ENCODE measurements at places on chromosomes 12 and 14.

DNA sequence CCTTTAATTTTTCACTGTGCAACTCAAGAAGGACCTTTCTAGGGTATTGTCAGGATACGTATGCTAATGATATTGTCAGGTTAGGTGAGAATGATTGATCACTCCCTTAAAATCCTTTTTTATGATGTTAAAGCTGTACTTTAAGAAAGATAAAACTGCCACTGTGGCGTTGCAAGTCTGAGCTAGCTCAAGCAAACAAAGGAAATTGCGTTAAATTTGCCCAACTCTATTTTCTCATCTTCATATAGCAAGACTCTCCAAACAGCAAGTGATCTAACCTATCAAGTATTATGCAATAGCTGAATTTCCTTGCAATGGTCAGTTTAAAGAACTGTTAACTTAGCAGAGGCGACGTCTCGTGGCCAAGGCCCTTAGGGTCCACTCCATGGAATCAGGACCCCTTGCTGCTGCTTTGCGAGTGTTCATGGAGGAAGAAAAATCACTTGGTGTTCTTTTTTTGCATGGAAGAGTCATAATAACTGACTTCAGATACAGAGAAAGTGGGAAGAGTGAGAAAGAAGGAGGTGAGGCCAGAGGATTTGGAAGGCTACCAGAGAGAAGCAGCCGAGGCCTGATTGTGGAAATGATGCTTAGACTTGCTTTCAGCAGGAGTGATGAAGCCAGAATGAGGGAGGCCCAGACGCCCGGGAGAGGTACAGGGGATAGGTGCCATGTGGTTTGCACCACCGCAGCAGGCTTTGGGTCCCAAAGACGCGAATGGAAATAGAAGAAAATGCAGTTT is 2.5 kb downstream of the TRAF3 start:
- no peak for DNase-seq

GRCh38 chr12:1744932-1745331 is 54.1 kb downstream of the ADIPOR2 start:
- no peak for DNase-seq

GRCh38 chr14:99596071-99596627 is 7.9 kb downstream of the CCDC85C start:
- no peak for DNase-seq

DNA sequence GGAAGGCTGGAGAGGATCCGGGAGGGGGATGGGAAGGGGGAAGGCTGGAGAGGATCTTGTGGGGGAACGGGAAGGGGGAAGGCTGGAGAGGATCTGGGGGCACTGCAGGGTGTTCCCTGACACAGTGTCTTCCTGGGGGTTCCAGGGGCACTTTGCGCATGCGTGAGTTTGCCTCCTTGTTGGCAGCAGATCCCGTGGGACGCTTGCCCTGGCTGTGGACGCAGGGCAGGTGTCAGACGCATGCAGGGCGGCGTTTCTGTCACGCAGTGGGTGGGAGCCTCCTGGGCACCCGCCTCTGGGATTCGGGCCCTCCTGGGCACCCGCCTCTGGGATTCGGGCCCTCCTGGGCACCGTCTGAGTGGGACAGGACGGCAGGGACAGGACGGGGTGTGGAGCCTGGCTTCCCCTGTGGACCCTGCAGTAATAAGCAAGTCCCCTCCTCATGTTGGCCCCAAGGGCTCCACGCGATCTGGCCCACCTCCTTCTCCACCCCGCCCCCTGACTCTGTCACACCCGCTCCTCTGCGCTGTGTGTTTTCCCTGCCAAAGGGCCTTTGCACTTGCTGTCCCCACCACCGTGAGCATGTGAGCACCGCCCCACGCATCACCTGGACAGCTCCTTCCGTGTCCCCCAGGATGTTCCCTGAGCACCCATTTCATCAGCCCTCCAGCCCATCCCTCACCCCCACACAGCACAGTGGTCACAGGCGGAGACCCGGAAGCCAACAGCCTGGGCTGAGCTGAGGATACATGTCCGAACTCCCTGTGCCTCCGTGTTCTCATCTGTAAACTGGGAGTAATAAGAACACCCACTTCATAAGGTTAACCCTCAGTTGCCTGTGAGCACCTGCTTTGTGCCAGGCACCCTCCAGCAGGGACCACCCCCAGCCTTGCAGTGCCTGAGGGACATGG is 4.4 kb downstream of the MMP17 start:
- no peak for DNase-seq

- DNase-seq, result peak; percentile 71
These were observed 846.7 kb downstream of the TMEM121 start for GRCh38 chr14:106372870-106373652.

- DNase-seq, result no peak
These were observed 419.4 kb downstream of the SNAPC1 start for GRCh38 chr14:62181591-62181990.

GRCh38 chr12:79370021-79370420 is 320.7 kb downstream of the PAWR start:
- DNase-seq, result no peak

- no peak for DNase-seq
These were observed 20.3 kb downstream of the MTA1 start for GRCh38 chr14:105439710-105440553.

DNA sequence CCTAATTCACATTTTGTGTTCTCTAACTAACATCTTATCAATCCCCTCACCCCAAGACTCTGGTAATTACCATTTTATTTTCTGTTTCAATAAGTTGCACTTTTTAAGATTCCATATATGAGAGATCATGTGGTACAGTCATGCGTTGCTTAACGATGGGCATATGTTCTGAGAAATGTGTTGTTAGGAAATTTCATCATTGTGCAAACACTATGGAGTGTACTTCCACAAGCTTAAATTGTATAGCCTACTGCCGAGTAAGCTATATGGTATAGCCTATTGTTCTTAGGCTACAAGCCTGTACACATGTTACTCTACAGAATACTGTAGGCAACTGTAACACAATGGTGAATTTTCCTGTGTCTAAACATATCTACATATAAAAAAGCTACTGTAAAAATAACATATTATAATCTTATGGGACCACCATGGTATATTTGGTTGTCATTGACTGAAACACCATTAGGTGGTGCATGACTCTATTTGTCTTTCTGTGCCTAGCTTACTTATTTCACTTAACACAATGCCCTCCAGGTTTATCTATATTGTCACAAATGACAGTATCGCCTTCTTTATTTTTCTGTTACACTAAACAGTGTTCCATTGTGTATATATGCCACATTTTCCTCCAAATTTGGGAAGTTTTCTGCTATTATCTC is 473.4 kb upstream of the LMO3 start:
- no peak for DNase-seq

GRCh38 chr12:110320550-110320949 is 39.5 kb downstream of the ATP2A2 start:
- DNase-seq, result no peak

DNA sequence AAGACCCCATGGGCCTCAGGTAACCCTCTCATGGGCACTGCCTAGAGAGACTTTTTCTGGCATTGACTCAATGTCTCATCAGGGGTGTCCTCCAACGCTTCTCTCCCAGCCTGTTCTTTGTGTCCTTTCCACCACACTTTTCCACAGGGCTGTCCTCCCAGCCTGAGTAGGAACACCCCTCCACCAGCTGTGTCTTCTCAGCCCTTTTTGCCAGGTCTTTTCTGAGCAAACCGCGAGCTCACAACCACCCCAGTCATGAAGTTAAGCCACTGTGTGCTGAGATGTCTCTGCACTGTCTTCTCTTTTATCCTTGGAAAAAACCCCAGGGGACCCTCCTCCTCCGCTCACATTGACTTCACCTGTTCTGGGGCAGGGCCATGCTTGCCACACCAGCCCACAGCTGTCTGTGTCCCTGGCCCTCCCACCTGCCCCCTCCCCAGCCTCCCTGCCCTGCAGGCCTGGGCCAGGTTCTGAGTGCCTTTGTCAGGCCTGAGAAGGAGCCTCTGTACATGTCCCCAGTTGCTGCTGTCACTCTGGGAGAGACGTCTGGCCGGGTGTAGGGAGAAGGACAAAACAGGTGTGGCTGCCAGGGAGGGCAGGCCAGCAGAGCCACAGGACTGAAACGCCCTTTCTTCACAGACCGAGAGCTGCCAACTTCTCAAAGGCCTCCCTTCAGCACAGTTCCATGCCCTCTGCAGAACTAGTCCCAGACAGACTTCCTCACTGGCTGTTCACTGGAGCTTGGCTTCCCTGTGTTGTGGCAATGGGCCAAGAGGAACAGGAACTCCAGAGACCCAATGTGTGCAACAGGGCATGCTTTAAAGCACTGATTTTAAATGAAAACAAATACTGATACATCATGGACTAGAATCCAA is 50.5 kb upstream of the PNMA1 start:
- no peak for DNase-seq

DNA sequence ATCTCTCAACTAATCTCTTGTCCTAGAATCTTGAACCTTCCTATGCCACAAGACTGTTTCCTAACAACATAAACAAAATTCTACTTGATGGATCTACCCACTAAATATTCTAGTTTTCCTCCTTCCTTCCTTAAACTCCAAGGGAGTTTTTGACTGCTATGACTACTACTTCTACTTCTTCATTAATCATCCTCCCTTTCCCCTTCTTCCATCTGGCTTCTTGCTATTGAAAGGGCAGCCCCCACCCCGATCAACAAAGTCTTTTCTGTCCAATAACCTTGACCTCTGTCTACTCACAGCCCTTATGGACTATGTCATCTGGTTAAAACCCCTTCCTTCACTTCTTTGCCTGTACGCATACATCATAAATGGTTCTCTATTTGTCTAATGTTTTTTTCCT is 5.6 kb downstream of the LTA4H start:
- DNase-seq, result no peak

DNA sequence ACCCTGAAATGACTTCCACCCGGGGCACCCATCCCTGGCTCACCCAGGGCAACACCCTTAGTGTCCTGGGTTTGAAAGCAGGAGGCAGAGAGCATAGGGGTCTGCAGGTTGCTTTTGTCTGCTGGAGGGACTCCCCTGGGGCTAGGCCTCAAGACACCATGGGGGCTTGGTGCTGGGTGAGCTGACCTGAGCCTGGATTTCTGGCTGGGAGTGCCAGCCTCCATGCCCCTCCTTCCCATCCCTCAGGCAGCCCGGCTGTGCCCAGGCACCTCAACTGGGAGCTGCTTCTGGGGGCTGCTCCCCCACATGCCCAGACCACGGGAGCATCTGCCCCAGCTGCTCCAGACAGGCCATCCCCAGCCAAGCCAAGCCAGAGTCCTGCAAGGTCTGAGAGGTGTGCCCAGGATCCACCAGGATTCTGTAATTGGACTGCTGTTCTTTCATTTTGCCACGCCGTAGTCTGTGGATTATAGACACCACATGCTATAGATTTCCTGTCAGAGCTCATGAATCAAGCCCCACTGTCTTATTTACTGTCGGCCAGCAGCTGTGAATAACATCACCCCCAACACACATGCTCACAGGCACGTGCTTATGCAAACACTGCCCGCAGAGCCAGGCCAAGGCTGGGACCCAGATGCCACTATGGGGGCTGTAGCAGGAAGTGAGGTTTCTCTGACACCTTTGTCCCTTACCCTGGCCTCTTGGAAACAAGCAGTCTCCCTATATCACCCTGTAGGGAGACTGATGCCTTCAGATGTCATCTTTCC is 29.4 kb upstream of the ESRRB start:
- DNase-seq, result no peak

DNA sequence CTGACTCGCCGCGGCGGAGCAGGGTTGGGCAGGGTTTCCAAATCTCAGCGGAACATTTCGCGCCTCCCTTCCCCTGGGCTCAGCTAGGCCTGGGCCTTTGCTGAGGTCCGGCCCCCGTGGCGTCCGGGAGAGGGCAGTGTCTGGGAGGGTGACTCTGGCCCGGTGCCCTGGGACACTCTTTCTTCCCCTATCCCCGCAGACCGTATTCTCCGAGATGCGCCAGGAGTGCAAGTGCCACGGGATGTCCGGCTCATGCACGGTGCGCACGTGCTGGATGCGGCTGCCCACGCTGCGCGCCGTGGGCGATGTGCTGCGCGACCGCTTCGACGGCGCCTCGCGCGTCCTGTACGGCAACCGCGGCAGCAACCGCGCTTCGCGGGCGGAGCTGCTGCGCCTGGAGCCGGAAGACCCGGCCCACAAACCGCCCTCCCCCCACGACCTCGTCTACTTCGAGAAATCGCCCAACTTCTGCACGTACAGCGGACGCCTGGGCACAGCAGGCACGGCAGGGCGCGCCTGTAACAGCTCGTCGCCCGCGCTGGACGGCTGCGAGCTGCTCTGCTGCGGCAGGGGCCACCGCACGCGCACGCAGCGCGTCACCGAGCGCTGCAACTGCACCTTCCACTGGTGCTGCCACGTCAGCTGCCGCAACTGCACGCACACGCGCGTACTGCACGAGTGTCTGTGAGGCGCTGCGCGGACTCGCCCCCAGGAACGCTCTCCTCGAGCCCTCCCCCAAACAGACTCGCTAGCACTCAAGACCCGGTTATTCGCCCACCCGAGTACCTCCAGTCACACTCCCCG is 3.0 kb downstream of the WNT1 start:
- peak; percentile 48 for DNase-seq

DNA sequence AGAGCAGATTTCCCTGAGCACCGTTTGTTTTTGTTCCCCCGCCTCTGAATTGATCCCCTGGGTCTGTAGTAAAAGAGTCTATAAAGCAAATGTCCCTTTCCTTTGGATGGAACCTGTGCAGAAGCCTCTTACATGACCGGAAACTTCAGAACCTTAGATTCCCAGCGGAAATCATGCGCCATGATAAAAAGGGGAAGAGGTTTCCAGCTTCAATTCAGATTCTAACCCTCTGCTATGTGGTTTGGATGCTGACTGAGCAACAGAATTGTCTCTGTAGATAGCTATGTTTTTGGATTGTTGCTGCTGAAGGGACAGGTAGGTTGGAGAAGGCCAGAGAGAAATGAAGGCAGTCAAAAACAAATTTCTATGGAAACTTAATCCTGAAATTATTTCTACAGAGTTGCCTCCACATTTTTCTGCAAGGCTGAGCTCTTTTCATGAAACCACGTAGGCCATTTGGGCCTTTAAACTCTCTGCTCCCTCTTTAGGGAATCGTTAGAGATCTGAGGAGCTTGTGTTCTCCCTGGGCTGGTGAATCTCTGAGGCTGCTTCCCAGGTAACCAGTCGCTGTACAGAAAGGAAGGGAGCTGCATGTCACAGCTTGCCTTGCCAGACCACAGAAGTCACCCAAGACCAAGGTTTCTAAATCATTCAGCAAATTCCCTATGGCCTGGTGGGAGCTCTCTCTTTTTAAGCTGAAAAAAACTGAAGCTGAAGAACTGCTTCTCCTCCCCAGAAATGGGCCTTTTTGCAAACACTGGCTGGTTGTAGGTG is 28.7 kb upstream of the OR10P1 start:
- no peak for DNase-seq

DNA sequence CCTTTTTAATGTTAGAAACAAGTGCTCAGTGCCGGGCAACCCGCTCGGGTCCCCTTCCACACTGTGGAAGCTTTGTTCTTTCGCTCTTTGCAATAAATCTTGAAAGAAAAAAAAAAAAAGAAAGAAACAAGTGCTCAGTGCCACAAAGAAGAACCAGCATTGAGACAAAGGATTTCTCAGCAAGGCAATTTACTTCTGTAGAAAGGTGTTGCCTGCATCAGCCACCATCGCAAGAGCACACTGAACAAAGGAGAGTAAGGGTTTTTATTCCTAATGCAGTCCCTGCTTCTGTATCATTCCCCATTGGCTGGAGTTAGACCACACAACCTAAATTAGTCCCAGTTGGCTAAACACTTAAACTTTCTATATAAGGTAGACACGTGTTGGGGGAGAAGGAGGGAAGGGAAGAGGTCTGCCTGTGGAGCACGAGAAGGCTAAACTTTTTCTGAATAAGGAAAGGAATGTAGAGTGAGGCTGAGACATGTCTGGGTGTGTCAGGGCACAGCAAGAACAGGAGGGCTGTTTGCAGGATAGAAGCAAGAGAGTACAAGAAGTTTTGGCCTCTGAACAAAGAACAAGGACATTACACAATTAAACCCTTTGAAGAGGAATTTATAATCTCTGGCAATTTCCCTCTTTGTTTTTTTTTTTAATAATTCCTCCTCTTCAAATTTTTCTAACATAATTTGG is 21.4 kb downstream of the KLRF2 start:
- DNase-seq, result no peak

GRCh38 chr14:38404616-38405015 is 148.7 kb upstream of the CLEC14A start:
- no peak for DNase-seq
